ENCODE measurements at places on chromosomes 2 and 18.

DNA sequence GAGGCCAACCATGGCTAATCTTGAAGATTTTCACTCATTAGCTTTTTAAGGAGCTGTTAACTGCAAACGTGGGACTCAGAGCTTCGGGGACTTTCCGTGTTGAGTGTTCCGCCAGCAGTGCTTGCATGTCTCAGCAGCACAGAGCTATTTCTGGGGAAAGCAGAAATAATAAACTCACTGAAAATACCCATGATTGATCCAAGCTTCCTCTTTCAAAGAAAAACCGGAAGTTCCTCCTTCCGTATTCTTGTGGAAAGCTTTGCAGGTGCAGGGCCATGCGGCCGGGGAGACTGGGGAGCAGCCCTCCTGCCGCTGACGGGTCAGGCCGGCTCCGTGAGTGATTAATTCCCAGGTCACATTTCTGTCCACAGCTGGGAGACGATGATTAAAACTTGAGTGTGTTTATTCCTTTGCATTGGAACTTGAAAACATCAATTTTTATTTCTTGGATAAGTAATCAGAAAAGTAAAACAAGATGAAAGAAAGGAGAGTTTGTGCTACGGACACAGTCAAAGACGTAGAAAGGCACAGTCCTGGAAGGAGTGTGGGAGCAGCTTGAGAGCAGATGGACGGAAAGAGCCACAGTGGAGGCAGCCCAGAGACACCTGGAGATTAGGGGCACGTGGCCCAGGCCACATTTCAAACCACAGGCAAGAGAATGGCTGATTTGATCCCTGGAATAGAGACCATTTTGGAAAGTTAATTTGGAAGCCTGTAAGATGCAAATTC, 54.2 kb upstream of the CTDP1 start:
- DNase-seq, result no peak

GRCh38 chr2:1049691-1050090, 99.0 kb downstream of the SNTG2 start:
- DNase-seq, result peak; percentile 90

DNA sequence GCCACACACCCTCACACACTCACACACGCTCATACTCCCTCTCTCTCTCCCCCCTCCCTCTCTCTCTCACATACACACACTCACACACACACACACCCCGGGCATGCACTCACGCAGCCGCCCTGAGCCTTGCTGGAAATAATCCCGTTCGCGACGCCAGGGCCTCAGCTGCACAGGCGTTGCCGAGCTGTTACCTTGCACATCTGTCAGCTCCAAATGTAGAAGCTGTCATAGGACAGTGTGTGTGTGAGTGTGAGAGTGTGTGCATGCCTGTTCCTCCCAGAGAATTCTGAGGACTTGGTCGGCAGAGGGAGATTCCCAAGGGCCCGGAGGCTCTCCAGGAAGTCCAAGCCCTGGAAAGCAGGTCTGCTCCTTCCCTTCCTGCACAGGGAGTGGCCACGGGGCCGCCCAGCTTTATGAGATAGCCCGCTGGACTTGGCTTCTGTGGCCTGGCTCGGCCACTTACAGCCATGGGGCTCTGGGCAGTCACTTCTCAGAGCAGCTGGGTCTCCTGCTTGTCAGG, 8.6 kb downstream of the SPR start:
- peak; percentile 32 for DNase-seq

GRCh38 chr18:51346404-51346803, 148.9 kb upstream of the MEX3C start:
- DNase-seq, result no peak

DNA sequence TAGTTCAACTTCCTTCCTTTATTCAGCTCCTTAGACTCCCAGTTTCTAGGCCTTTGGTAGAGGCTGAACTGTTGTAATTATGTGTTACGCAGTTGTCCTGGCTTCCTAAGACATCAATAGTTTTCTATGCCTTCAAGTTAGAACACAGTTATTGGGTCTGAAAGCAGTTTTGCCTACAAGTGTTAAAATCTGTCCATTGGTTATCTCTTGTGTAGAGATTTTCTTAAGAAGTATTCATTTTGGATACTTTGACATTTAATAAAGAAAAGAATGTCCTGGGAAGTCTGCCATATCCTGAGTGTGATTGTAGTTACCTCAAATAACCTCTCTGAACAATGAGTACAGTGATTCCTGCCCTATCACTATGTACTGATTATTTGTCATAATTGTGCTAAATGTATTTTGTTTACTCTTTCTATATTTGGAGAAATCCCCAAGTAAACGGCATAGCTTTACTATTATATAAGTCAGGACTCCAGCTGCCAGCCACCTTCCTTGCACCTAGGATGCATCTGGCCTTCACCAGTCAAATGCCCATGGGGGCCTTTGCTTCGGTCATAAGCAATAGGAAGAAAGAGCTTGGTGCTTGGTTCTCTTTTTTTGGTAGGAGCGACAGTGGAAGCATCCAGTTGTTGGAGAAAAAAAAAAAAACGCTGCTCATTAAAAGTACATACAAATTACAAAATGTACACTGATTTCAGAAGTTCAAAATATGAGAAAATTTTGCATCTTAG, 449.5 kb upstream of the PKDCC start:
- DNase-seq, result peak; percentile 63

- peak; percentile 44 for DNase-seq
Observed at GRCh38 chr18:48663931-48664847, 125.4 kb downstream of the CTIF start.

DNA sequence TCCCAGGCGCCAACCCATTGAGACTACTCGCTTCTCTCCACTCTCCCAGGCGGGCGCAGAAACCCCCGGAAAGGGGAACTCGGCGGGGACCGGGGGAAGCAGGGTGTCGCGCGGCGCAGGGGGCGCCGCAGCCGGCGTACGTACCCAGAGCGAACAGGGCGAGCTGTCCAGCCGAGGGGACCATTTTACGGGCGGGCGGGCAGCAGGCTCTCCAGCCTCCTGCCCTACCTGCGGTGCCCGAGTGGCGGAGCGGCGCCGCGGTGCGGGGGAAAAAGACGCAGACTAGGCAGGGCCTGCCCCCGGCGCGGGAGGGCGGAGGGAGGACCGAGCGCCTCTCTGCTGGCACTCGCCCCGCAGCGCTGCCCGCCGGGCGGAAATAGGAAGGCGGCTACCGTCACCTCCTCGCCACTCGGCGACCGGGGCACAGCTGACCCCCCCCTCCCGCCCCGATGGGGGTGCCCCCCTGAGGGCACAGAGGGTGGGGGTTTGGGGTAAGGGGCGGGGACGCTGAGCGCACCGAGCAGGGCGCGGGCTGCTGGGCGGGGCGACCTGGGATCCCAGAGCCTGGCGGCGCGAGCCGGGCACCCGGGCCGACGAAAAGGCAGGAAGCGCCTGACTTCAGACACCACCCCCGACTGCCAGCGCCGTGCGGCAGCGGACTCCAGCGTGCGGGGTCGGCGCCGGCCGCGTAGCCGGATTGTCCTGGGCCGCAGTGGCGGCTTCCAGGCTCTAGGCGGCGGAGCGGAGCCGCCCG, at the start of gene TGFA:
Gene TGFA, minus strand, starts transcription at position 243 of the 754 bp plus-strand sequence. Its CDS starts 59 bp downstream, at position 184.
- DNase-seq, result peak; percentile 45

DNA sequence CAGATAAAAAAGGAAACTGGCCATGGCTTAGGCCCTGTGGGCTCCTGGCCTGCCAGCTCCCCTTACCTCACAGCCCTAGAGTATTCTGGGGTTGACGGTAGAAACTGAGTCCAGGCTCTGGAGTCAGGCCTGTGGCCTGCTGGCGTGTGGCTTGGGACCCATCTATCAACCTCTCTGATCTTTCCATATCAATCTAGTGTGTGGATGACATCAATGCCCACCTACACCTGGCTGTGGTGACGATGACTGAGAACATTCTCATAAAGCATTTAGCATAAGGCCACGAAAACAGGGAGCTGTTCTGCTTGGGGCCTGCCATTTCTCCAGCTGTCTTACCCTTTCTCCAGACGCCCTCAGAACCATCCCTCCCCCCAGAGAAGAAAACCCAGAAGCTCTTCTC, 17.9 kb downstream of the PCARE start:
- no peak for DNase-seq

DNA sequence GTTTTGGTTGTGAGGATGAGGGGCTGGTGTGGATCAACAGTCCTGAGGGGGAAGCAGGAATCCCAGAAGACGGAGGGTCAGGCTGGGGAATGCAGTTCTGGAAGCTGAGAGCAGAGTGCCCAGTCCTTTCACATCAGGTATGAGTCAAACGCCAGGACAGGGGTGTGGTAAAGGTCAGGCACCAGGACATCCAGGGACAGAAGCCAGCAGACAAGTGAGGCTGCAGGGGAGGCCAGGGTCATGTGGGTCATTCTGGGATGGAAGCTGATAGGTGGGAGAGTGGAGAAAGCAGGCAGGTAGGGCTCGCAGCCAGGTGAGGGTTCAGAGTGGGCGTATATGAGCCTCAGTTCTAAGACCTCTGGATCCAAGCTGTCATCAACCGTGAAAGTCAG, 12.8 kb upstream of the GNLY start:
- DNase-seq, result no peak

DNA sequence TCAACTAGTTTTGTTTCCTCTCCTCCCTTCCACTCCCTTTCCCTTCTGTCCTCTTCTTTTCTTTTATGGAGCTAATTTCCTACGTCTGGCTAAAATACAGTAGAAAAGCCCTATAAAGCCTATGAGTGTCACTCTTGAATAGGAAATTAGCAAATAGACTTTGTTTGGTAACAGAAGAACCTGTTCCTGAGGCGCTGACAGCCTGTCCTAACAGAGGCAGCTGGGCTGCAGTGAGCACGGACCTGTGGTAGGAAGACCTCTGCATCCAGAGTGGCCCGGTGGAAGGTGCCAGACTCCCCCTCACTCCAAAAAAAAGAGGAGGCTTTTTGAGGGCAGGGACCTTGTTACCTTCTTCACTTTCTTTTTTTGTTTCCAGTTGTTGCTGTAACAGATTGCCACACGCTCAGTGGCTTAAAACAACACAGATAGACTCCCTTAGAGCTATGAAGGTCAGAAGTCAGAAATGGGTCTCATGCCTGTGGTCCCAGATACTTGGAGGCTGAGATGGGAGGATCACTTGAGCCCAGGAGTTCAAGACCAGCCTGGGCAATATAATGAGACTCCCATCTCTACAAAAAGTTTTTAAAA, 81.2 kb upstream of the TXNDC2 start:
- no peak for DNase-seq

DNA sequence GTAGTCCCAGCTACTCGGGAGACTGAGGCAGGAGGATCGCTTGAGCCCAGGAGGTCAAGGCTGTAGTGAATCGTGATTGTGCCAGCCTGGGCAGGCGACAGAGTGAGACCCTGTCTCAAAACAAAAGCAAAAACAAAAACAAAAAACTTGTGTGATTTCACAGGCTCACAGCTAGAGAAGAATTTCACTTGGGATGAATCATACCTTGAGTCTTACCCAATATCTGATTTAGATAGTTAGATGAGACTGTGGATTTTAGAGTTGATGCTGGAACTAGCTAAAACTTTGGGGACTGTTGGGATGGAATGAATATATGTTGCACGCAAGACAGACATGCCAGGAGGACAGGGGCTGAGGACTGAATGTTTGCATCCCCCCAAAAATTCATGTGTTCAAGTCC, 4.4 kb downstream of the ANKRD29 start:
- no peak for DNase-seq

- no peak for DNase-seq
Observed at GRCh38 chr18:4353853-4354418, 101.2 kb downstream of the DLGAP1 start.

DNA sequence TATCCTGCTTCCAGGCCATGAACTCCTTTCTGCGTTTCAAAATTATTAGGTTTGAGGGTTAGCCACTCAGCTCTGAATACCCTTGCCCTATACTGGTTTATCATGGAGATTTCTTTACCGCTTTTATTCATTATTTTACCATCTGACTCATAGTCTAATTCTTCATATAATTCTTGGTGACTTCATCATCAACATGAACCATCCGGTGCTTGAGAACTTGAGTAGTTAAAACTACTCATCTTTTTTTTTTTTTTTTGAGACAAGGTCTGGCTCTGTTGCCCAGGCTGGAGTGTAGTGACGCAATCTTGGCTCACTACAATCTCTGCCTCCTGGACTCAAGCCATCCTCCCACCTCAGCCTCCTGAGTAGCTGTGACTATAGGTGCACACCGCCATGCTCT, 94.2 kb upstream of the LHCGR start:
- peak; percentile 93 for DNase-seq

DNA sequence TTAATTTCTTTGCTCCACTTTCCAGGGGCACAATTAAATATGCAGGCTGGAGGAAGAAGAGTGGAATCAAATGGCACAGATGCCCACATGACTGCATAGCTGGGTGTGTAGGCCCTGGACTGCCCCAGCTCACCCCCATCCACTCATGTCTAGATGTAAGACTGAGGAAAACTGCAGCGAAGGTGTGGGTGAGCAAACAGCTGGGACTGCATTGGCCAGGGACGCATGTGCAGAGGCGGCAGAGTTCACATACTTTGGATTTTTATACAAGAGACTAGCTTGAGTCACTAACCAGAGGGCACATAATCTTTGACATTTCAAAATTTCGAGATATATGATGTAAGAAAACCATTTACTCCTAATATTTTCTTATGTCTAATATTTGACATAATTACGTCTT, 60.1 kb downstream of the SPIRE1 start:
- DNase-seq, result peak; percentile 93

GRCh38 chr2:178194600-178195389, 483 bp downstream of the OSBPL6 start:
- DNase-seq, result peak; percentile 67

DNA sequence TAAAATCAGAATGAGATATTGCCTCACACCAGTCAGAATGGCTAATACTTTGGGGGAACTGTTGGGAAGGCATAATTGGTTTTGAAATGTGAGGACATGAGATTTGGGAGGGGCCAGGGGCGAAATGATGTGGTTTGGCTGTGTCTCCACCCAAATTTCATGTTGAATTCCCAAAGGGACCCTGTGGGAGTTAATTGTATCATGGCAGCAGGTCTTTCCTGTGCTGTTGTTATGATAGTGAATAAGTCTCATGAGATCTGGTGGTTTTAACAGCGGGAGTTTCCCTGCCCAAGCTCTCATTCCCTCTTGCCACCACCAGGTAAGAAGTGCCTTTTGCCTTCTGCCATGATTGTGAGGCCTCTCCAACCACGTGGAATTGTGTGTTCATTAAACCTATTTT, 59.6 kb downstream of the CSRNP3 start:
- DNase-seq, result peak; percentile 18
